ENCODE measurements at places on chromosomes 6 and 20.

GRCh38 chr6:44309092-44309491 is 4.1 kb downstream of the AARS2 start:
- no peak for DNase-seq

DNA sequence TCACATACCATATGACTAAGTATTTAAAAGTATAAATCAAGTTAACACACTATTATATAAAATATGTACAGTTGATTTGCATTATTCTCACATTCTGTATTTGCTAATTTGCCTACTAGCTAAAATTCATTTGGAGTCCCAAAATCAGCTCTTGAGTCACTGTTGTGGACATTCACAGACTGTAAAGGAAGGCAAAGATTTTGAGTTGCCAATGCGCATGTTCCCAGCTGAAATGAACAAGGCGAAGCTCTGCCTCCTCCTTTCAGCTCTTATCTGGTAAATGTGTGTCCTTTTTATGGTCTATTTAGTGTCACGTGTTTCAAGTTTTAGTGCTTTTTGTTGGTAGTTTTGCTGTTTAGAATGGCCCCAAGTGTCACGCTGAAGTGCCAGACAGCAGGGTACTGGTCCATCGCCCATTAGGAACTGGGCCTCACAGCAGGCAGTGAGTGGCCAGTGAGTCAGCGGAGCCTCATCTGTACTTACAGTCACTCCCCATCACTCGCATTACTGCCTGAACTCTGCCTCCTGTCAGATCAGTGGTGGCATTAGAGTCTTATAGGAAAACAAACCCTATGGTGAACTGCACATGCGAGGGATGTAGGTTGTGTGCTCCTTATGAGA is 87.2 kb upstream of the ADTRP start:
- no peak for DNase-seq

- no peak for DNase-seq
Observed at GRCh38 chr6:56528412-56528841, 114.3 kb downstream of the DST start.

GRCh38 chr6:130041594-130041993 is 23.2 kb downstream of the L3MBTL3 start:
- DNase-seq = no peak

GRCh38 chr6:164990901-164991300 is 318.5 kb downstream of the C6orf118 start:
- no peak for DNase-seq

DNA sequence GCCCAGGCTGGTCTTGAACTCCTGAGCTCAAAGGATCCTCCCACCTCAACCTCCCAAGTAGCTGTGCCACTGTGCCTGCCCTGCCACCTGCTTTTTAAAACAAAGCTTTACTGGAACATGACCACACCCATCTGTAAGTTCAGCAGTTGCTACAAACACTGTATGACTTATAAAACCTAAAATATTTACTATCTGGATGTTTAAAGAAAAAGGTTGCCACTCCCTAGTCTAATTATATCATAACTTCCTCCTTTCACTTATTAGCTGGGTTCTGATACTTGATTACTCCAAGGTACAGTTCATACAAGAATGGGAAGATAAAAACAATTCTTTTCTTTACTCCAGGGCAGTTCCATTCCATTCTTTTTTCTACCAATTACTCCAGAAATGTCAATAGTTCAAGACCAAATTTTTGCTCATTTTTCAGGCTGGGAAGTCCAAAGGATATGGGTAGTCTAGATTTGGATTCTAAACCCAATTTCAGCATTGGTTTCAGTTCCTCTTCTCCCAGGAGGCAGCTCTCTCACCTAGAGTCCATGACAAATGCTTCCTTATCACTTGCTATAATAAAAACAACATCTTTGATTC is 63.1 kb downstream of the SEC63 start:
- no peak for DNase-seq

GRCh38 chr20:53301869-53302268 is 291.8 kb downstream of the ZNF217 start:
- DNase-seq = no peak

- DNase-seq = no peak
Observed at GRCh38 chr6:137903933-137904821, 37.1 kb downstream of the TNFAIP3 start.

DNA sequence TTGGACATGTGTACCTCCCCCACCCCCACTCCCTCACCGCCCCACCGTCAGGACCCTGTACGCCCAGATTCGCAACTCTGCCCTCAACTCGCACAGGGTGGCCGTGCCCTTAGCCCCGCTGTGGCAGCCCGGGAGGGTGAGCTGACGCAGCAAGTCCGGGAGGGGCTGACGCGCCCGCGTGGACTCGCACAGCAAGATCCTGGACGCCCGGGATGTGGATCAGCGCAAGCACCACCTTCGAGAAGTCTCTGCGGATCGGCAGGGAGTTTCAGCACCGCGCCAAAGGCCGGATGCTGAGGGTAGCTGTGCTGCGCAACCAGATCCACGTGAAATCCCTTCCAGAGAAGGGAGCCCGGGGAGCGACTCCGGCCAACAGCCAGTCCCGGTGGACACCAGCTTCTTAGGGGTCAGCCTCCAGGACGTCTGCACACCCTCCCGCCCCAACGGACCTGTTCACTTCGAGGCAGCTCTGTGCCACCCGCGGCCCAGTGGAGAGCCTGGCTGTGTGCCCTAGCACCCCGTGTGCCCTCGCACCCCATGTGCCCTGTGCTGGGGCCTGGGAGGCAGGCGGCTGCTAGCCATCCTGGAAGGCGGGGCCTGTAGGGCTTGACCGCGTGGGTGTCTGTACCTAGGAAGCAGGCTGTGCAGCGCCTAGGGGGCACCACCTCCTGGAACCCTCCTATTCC is 6.7 kb upstream of the GJA10 start:
- DNase-seq = no peak

DNA sequence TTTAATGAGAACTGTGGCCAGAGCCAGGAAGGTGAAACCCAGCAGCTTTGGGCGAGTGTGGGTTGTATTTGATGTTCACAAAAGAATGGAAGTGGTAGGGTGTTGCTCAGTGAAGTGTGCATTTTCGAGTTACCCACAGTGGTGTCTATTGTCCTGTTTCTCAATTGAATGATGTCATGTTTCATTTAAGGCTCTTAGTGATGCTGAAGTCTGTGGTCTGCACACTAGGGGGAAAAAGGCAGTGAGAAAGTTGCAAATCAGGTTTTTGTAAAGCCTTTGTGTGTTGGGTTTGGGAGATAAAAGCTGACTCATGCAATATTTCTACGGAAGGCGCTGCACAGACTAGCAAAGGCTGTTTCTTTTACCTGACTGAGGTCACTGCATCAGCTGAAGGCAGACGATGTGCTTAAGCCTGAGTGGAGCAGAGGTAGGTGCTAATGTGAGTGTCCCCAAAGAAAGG is 121.1 kb downstream of the PLEKHG1 start:
- no peak for DNase-seq

GRCh38 chr20:62710886-62711702 is 2.5 kb downstream of the NTSR1 start:
- no peak for DNase-seq

GRCh38 chr20:9078826-9079731 is 10.2 kb downstream of the PLCB4 start:
- DNase-seq = no peak

DNA sequence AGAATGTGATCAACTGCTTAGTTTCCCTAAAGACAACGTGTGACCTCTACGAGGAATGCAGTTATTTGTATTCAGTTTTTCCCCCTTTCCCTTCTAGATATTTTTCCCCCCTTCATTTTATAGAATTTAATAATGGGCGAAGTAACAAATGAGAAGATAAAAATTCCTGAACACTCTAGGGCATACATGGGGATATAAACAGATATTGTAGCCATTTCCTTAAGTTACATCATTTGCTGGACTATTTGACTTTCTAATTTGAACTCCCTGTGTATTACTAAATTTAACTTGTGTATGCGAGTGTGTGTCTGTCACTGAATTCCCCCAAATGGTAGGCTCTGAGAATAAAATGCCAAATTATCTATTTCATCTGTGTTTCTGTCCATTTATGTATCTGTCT is 99.0 kb upstream of the ZFP64 start:
- DNase-seq = no peak

DNA sequence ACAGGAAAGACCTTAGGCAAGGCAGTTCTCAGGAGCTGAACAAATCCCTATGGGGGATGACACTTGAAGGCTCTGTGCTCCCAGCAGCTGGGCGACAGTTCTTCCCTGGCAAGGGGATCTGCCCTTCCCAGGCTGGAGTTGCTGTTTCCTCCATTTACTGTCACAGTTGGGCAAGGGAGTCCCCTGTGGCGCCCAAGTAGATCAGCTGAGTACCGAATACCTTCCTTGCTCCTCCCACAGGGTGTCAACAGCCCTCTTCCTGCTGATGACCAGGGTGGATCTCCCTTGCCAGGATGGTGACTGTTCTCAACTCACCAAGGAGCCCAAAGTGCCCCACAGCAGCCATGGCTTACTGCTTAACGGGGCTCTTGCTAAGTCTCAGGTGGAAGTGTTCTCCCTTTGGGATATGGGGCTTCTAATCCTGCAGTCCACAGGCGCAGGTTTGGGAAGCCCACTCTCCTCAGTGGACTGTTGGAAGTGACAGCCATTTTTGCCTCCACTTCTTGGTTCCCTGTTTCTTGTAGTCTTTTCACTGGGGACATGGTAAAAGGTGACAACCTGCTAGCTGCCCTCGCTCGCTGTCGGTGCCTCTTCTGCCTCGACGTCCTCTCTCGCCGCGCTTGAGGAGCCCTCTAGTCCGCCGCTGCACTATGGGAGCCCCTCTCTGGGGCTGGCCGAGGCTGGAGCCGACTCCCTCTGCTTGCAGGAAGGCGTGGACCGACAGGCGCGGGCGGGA is 5.7 kb upstream of the PSMG4 start:
- DNase-seq = no peak

DNA sequence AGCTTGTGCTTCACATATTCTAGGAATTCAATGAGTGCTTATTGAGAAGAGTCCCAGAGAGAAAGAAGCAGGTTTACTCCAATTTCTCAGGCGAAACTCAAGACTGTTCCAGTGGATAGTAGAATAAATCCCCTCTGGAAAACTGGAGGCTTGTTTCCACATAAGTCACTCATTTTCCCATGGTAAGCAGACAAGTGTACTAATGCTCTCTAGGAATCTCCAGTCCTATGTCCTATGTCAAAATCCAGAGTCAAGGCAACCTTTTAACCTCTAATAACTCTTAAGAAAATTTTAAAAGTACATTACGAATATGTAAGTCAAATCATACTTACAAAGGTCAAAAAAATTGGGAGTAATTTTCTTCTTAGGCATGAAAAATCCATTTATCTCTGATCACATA is 35.2 kb downstream of the SMLR1 start:
- no peak for DNase-seq

GRCh38 chr20:31859998-31860380 is 10.3 kb downstream of the DUSP15 start:
- DNase-seq = no peak

GRCh38 chr20:40866056-40866455 is 162.6 kb upstream of the TOP1 start:
- DNase-seq = no peak

GRCh38 chr20:32497589-32498224 is 87.4 kb downstream of the NOL4L start:
- no peak for DNase-seq

GRCh38 chr6:168121303-168121665 is 42.3 kb upstream of the FRMD1 start:
- peak; percentile 70 for DNase-seq

- no peak for DNase-seq
Observed at GRCh38 chr6:836276-836853, 143.4 kb upstream of the EXOC2 start.

DNA sequence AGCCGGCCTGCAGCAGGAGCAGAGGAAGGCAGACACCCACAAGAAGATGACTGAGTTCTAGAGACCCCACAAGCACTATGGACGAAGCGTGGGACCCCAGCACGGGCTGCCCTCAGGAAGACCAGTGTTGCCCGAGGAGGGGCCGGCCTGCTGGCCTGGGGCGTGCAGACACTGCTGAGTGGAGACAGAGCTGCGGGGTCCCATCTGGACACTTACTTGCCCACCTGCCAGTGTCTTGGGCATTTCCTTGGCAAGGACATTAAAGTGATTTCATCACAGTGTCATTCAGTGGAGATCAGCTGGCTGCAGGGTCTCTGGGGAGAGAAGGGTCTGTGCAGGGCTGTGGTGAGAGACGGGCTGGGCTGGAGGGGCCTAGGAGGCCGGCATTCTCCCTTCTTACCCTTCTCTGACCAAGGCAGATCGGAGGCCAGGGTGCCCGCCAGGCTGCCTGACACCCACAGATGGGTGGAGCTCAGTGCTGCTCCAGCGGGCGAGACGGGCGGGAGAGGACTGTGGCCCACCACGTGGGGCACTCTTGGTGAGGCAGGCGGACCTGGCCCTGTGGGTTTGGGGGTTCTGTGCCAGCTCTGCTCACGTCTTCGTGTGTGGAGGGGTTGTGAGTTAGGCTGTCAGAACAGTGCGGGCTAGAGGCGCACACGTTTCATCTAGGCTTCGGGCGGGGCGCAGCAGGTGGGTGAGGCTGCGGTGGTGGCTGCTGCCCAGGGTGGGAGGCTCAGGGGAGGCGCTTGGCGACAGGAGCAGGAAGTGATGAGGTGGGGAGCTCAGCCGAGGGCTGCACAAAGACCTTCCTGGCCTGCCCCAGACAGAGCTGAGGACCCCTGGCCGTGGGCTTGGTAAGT is at the start of gene LIME1:
LIME1 (plus strand) TSS at position 806 of the 860 bp plus-strand sequence. CDS start 886 bp downstream, outside the sequence.
- DNase-seq = no peak

GRCh38 chr6:143146186-143146851 is 85.6 kb downstream of the AIG1 start:
- DNase-seq = no peak

GRCh38 chr6:107545763-107546162 is 55.8 kb downstream of the SOBP start:
- DNase-seq = no peak

- no peak for DNase-seq
Observed at GRCh38 chr6:164014346-164015087, 600.0 kb downstream of the QKI start.

- DNase-seq = no peak
Observed at GRCh38 chr6:137297887-137298286, 78.7 kb upstream of the IFNGR1 start.

- no peak for DNase-seq
Observed at GRCh38 chr20:25054995-25055629, 2.8 kb downstream of the ACSS1 start.

GRCh38 chr6:41040101-41040939 is 1.3 kb upstream of the UNC5CL start:
- DNase-seq = no peak

GRCh38 chr6:11094411-11094851 is 797 bp downstream of the SMIM13 start:
- no peak for DNase-seq

DNA sequence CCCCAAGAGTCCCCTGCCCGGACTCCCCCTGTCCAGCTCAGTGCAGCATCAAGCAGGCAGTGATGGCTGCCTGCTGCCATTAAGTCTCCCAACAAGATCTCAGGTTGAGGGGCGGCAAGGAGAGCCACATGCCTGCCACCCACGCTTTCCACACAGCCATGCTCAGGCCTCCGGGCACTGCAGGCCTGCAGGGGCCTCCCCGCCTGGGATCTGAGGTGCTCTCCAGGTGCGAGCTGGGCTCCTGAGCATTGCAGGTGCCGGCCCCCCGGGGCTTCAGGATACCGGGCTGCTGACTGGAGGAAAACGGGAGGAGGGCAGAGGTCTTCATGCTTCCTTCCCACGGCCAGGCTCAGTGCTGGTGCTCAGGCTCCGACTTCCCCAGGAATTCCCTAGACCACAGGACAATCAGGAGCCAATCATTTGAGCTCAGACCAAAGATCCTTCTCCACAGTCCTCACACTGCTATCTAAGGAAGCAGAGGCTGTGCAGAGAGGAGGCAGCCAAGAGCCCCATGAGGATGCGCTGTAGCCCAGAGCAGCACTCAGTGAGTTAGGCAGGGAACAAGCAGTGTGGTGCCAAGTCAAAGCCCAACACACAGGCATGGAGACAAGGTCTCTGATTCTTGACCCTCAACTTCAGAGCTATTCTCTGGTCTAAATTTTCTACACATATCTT is 52.7 kb downstream of the PYGB start:
- DNase-seq = no peak

GRCh38 chr6:46407246-46407645 is 84.0 kb downstream of the RCAN2 start:
- DNase-seq = no peak

All from osteocyte (in vitro differentiated cells).